ENCODE measurements at places on chromosomes 5 and 9.

DNA sequence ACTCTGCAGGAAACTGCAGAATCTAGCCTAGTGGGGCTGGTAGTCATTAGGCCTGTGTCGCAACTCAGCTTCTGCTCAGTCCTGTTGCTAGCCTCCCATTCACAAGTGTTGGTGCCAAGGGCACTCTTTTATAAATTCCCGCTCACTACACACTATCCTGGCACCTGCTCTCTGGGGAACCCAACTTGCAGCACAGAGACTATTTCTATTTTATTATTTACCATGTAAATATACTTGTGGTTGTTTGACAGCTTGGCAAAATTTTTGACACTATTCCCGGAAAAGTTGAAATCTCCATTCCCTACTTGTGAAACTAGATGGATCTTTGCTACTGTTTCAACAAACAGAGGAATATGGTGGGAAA lies 20.4 kb upstream of the SMC2 start:
- DNase-seq = no peak

DNA sequence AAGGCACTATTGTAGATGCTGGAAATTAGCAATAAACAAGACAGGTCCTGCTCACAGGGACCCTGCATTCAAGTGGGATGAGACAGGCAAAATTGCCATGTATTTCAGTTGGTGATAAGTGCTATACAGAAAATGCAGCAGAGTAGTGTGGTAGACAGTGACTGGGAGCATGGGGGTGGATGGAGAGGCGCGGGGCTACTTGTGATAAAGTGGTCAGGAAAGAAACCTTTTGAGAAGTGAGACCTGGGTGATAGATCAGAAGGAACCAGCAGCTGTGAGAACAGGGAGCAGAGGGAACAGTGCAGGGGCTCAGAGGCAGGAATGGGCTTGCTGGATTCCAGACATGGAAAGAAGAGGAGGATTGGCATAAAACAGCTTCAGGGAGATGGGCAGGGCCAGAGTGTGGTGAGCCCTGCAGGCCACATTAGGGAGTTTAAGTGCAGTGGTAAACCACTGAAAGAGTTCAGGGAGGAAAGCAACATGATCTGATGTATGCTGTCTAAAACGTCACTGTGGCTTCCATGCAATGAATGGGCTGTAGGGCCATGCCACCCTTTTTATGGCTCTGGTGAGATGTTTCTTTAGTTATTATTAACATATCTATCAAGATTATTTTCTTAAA lies 7.3 kb downstream of the CRHBP start:
- peak; percentile 19 for DNase-seq

DNA sequence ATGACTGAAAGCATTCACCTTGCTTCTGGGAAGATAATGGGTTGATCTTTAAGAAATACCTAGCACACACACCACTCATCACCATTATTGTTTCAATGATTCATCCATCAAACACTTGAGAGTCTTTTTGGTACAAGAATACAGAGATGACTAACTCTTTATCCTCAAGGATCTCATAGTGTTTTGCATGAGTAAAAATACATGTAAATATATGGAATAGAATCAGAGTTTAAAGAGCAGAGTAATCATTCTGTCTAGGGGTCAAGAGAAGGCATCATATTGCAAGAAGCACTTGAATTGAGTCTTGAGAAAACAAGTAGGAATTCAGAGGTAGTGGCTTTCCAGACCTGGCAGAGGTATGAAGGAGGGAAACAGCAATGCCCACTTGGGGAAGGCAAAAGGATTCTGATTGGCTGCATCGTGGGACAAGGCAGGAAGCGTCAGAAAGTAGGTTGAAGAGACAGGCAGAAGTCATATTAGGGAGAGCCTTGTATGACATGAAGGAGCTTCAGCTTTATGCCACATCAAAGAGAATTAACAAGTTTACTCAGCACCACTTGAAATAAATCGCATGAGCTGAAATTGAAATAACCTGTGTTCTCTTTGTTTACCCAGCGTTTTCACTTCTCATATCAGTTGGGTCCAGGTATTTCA lies 542.5 kb downstream of the TLE1 start:
- no peak for DNase-seq

DNA sequence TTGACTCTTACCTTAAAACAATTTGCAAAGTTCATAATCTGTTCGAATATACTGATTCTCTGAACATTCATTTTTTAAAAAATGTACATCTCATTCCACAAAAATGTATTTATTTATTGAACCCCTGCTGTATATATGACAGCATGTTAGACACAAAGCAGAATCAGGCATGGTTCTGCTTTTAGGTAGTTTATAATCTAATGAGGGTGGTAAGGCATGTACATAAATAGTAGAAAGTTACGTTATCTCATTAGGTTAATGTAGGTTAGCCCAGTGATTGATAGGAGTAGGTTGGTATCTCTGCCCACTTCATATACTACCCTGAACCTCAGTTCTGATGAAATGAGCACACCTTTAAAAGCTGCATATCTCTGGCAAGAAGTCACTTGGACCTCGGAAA lies 89.8 kb downstream of the ERMP1 start:
- no peak for DNase-seq

GRCh38 chr5:54834121-54834842 lies 151.1 kb downstream of the ESM1 start:
- no peak for DNase-seq

DNA sequence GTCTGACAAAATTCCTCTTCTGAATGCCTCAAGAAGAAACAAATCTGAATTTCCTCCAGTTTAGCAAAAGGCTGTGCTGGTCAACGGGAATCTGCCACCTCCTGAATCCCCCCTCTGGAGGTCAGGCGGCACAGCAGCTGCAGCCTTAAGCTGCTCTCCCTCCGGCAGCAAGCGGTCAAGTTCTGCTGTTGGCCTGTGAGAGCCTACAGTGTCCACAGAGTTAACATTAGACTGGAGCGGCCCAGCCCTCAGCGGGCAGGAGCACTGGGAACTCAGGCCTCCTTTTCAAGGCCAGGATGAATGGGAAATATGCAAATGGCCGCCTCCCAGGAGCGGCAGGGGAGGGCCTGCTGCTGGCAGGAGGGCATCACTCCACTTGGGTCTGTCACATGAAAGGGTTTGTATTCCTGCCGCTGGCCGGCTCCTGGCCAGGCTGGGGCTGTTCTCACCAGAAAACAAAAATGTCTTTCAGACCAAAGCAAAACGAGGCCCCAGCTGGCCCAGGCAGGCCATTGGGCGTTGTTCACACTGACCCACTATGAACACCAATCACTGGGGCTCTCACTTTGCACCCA lies 8.2 kb downstream of the ACSL6 start:
- DNase-seq = no peak

DNA sequence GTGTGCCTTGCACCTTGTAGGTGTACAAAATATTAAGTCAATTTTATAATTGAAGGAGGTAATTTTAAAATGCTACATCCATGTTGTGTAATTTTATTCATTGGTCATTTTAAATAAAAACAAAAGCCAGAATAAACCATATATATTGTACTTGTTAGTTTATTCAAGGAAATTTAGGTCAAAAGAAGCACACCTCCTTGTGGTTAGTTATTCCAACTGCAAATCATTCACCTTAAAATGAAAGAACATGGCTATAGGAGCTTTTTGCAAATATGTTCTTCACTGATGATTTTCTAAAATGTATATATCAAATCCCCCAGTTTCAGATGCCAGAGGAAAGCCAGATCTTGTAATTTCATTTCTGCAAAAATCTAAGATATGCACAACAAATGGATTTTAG lies 5.4 kb upstream of the MOCS2 start:
- DNase-seq = peak; percentile 9

DNA sequence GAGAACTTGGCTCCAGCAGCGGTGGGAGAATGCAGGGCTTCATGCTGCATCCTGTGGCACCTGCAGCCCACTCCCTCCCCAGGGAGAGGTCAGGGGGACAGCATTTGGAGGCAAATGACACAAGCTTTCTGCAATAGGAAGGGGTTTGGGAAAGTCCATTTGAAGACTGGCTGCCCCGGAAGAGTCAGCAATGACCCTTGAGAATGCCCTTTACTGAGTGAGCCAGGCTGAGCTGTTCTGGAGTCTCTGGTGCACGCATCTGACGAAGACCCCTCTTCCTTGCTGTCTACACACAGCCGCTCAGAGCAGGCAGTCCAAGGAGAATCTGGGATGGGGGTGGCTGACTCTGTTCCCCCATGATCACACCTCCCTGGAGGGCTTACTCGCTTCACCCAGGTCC lies 5.5 kb upstream of the NXNL2 start:
- no peak for DNase-seq

DNA sequence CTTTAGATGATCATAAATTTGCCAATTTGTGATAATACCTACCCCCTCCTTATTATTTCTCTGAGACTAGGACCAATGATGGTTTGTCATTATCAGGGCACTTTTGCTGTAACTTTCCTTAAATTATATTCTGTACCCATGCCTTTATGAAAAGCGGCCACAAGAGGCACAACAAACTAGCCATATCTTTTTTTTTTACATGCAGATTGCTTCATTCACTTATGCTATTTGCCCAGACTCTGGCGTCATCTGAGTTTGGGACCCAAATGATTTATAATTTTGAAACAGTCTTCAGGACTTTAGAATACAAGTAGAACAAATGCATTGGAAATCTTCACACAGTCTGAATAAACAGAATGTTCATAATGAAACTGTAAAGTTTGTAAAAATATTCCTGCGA lies 408.1 kb downstream of the MAT2B start:
- DNase-seq = no peak

DNA sequence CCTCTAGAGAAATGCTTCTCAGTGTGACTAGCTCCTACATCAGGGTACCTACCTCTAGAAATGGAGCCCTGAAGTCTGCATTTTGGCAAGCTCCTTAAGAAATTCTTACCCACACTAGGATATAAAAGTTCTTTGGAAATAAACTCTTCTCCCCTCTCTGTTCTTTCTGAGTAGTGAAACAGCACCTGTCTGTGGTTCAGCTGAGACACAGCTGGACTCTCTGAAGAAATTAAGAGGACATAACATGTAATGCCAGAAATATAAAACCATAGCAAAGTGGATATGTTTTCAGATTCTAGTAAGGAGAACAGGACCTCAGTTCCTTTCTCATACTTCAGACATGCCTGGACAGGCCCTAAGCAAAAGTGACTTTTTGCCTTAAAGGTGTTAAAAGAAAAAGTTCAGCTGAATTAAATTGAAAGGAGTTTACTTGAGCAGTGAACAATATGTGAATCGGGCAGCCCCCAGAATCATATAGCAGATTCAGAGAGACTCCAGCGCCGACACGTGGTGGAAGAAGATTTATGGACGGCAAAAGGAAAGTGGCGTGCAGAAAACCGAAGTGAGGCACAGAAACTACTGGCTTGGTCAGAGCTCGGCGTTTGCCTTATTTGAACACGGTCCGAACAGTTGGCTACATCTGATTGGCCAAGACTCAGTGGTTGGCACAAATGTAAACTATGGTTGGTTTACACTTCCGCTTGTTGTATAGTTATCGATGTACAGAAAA lies 64.5 kb downstream of the PRKACG start:
- DNase-seq = peak; percentile 79

DNA sequence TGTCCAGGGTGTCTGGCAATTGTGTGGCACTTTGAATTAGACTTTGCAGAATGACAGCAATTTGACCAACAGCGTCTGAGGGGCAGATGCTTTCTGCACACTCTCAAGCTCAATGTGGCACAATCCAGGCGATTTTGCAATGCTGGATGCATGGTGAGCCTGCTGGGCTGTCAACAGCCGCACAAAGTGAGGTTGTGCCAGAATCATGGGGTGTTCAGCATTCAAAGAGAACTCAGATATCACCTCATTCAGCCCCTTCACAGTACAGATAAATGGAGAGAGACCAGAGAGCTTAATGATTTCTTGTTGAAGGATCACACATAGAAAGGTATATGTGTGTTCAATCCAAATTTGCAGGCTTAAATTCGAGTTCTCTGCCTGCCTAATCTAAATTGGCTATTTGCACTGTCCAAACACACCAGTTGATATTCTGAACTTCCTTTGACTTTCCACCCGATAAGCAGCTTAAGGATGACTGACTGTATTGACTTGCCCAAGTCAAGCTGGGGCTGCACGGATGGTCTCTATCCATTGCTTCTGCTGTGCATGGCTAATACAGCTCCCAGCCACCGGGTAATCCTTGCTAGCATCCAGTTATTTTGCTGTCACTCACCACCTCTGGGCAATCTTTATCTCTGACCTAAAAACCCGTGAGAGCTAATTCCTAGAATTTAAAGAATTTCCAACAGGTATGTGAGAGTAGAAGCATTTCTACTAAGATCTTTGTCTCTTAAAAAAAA lies 157.9 kb upstream of the TAS2R1 start:
- no peak for DNase-seq

Data from MM.1S (cell line).